ENCODE measurements at places on chromosomes 16 and 17.

- DNase-seq, result no peak
These were observed 24.3 kb downstream of the NTAN1 start for GRCh38 chr16:15031586-15031985.

DNA sequence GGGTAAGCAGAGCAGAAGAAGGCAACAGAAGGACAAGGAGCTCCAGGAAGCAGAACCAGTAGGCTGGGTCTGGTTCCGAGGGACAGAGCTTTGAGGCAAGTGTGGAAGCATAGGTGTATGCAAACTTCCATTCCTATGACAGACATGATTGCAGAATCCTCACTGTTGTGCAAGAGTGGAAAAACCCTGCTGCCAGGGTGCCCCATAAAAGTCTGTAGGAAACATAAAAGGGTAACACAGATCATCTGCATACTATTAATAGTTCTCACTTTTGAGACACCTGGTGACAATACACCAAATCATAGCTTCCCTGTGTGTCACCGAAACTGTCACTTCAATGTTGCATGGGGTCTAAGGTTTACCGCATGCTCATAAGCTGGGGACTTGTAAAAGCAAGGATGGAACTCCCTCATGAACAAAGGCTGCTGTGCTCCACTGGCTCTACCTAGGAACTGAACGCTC, 39.7 kb downstream of the ARHGAP17 start:
- DNase-seq, result no peak

- no peak for DNase-seq
These were observed 52.8 kb upstream of the TOB1 start for GRCh38 chr17:50918933-50919296.

DNA sequence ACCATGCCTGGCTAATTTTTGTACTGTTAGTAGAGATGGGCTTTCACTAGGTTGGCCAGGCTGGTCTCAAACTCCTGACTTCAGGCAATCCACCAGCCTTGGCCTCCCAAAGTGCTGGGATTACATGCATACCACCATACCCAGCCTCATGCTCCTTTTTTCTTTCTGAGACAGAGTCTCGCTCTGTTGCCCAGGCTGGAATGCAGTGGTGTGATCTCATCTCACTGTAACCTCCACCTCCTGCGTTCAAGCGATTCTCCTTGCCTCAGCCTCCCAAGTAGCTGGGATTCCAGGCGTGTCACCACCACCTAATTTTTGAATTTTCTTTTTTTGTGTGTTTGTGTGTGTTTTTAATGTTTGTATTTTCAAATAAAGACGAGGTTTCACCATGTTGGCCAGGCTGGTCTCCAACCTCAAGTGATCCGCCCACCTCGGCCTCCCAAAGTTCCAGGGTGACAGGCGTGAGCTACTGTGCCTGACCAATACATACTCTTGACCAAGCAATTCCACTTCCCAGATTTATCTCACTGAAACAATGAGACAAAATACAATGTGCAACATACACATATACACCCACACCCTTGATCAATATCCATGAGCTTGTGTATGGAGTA, 5.0 kb downstream of the GRB2 start:
- no peak for DNase-seq

DNA sequence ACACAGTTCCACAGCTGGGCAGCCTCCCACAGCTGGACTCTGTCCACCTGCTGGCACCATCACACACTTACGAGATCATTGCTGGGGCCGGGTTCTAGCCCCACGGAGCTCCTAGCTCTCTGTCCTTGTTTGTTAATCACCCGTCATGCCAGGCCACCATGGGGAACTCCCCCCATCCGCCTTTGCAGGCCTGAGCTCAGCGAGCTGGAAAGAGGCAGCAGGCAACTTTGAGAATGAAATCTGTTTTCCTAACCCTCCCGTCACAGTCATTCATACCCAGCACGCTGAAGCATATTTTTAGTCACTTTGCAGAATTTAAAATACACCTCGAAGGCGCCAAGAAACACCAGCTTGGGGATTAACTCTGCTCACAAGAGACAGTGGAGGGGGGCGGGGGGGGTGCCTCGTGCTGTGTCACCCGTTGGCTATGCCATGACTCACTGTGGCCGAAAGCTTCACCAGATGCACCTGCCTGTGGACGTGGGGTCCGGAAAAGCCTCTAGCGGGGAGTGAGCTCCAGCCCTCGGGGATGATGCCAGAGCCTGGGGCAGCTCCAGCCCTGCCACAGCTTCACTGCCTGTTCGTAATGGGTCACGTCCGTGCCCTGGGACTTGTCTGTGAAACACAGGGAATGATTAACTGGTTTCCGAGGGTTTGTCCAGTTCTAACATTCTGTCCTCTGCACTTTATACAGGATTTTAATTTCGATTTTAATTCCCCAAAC, 1.4 kb upstream of the SPNS2 start:
- peak; percentile 59 for DNase-seq

GRCh38 chr16:87165885-87166284, 151.3 kb downstream of the C16orf95 start:
- DNase-seq, result no peak

- no peak for DNase-seq
These were observed 300.2 kb downstream of the MAP2K6 start for GRCh38 chr17:69714669-69715068.

DNA sequence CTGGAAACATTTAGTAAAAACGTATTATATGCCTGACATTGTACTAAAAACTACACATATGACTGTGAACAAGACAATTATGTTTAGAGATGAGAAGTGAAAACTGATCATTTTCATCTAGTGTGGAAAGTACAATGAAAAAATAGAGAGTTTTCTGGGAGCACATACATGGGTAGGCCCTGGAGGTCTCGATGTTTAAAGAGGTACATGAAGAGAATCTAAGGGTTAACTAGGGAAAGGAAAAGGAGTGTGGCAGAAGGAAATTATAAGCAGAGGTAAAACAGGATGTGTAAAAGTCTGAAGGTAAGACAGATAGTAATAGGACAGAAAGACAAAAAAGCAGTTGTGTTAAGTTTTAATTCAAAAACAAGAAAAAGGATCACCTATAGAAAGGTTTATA, 113.7 kb downstream of the USP32 start:
- no peak for DNase-seq

GRCh38 chr17:49830605-49831004, 17.3 kb downstream of the TAC4 start:
- DNase-seq, result no peak

DNA sequence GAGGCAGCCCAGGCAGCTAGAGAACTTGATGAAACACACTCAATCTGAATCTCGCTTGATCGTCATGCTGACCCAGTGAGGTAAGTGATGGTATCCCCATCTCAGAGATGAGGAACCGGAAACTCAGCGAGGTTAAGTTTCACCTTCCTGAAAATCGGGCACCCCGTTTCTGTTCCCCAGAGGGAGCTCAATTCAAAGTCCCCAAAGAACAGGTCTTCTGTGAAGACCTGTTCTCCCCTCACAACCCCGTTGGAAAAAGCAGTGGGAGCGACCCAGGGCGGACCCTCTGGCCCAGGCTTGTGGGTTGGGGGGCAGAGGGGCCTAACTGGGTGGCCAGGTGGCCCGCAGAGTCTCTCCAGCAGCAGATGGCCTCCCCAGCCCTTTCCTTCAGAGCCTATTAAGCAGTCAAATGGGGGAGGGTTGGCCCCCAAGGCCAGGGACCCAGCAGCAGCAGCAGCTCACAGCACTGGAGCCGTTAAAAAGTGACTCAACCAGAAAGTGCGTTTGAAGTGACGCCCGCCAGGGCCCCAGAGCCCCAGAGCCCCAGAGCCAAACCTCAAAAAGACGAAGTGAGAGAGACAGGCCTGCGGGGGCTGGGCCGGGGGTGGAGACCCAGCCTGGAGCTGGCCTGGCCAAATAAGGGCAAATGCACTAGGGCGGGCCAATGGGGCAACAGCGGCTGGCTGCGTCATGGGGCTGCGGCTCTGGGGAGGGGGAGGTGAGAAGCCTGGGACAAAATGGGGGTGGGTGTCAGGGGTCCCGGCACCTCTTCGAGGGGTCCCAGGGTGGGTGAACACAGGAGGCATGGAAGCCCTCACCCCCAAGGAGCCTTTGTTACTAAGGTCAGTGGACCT, 9.2 kb upstream of the TSPOAP1 start:
- peak; percentile 92 for DNase-seq

DNA sequence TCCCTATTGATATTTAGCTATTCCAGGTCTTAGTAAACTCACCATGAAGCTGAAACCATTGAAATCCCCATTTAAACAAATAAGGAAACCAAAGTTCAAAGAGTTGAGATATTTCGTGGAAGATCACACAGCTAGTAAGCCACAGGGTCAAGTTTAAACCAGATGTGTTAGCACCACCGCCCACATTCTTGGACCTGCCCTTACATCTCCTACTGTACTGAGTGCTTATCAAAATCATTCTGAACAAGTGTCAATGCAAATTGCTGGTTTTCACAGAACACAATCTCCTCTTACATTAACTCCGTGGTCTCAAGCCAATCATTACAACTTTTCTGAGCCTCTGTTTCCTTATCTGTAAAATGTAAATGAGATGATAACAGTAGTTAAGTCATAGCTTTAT, 676.2 kb downstream of the CDH11 start:
- no peak for DNase-seq

GRCh38 chr17:45917081-45917480, 22.7 kb downstream of the MAPT start:
- no peak for DNase-seq

DNA sequence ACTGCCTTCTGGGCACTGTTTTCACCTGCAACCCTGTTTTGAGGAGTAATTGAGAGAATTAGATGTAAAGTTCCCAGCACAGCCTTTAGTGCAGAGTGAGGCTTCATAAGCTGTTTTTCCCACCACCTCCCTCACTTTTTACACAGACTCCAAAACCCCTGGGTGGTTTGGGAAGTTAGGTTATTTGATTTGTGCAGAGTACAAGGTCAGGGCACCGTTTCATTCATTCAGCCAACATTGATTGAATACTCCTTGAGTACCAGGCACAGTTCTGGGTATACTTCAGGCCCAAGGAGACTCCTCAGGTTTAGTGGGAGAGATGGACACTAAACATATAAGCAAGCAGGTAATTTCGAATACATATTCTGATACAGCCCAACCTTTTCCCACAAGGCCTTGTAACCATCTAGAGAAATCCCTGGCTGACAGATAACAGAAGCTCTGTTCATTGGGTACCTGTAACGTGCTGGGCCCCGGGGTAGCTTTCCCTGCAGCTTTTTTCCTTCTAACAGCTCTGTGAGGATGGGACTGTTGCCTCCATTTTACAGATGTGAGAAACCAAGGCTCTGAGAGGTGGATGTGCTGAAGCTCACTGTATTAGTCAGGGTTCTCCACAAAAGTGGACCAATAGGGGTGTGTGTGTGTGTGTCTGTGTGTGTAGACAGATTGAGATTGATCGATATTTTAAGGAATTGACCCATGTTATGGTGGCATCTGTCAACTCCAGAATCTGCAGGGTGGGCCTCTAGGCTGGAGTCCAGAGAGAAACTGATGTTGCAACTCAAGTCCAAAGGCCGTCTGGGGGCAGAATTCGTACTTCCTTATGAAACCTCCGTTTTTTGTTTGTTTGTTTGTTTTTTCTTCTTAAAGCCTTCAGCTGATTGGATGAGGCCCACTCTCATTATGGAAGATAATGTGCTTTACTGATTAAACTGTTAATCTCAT, 234.7 kb downstream of the SNX29 start:
- DNase-seq, result no peak

GRCh38 chr17:57086069-57086930, 1.3 kb downstream of the AKAP1 start:
- DNase-seq, result peak; percentile 30

- DNase-seq, result no peak
These were observed 508 bp upstream of the TMC8 start for GRCh38 chr17:78130090-78130436.

GRCh38 chr17:48308581-48308980, 121.4 kb downstream of the SKAP1 start:
- no peak for DNase-seq

- DNase-seq, result no peak
These were observed 60.6 kb downstream of the XPO6 start for GRCh38 chr16:28151180-28151579.
